ENCODE measurements at places on chromosomes 13 and 19.
A peak's percentile ranks its signal among the peaks of the same experiment; 100 is the strongest.

GRCh38 chr19:2325281-2326046 is 2.9 kb downstream of the LSM7 start:
- no peak for DNase-seq

DNA sequence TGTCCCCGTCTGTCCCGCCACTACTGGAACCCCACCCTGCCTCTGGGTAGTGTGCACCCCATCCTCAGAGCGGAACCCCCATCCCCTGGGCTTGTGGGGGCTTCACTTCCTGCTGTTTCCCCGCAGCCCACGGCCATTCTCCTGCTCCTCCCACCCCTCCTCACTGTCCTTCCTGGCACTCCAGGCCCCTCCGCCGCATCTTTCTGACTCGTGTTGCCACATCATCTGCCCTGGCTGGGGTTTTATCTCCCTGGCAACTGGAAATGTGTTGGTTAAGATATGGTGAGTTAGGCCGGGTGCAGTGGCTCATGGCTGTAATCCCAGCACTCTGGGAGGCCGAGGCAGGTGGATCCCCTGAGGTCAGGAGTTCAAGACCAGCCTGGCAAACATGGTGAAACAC is 37.3 kb downstream of the KDM4B start:
- DNase-seq: no peak

DNA sequence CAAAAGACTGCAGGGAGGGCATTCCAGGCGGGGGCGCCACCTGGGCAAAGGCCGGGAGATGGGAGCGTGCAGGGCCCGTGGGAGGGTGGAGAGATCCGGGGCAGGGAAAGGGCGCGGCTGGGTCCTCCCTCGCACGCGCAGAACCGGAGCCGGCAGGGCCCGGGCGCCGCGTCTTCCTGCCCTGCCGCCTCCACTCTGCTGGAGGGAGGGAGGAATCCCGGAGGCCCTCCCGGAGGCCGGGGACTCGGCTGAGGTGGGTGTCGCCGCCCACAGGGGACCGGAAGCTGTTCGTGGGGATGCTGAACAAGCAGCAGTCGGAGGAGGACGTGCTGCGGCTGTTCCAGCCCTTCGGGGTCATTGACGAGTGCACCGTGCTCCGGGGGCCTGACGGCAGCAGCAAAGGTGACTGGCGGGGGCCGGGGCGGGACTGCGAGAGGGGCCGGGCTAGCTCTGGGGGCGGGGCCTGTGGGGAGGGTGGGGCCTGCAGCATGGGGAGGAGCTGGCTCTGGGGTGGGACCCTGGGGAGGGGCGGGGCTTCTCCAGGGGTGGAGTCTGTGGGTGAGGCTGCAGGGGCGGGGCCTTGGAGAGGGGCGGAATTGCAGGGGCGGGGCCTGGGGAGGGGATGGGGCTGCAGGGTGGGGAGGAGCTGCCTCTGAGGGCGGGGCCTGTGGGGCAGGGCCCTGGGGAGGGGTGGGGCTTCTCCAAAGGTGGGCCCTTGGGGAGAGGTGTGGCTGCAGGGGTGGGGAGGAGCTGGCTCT is 51.3 kb downstream of the CELF5 start:
- peak; percentile 98 for DNase-seq

DNA sequence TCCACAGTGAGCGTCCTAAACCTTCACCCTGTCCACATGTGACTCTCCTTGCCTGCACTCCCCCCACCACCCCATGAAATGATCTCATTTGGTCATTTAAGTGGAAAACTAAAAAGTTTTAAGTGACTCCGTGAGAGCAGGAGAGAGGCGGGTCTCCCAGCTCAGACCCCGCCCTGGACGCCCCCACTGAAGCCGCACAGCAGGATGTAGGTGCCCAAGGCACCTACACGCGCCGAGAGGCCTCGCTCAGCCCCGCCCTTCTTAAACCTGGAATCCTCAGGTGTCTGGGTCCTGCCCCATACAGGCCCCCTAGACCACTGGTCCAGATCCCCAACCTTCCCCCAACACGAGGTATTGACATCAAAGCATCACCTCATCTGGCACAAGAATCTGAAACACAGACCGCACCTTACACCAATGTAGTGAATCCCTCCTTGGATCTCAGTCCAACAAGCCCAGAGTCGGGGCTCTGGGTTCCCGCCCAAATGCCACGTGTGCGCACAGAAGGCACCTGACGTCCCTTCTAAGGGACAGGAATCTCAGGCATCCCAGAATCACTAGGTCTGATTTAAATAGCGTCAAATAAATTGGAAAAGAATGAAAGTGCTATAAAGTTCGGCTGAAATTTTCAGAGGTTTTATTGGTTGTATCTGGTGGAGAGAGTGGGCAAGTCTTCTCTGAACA is 3.5 kb downstream of the IGFL1 start:
- DNase-seq: no peak

- no peak for DNase-seq
Observed at GRCh38 chr19:16398530-16399249, 73.1 kb downstream of the EPS15L1 start.

GRCh38 chr13:73106513-73107178 is 47.8 kb downstream of the KLF5 start:
- DNase-seq: no peak

DNA sequence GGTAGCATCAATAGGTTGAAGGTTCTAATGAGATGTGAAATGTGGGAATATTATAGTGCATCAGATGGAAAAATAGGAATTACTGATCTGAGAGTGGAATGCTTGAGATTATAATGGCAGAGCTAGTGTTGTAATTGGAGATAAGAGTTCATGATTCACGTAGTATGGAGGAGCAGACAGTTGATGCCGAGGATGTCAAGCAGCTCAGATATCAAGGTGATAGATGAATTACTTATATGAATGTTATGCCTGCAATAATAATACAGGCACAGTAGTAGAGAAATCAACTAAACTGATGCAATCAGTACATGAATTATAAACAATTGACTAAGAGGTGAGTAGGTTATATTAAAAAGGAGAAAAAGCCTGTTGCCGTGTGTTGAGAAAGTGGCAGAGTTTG is 793.2 kb upstream of the GPC6 start:
- DNase-seq: no peak

- DNase-seq: no peak
Observed at GRCh38 chr13:80945328-80945727, 604.4 kb upstream of the SPRY2 start.

DNA sequence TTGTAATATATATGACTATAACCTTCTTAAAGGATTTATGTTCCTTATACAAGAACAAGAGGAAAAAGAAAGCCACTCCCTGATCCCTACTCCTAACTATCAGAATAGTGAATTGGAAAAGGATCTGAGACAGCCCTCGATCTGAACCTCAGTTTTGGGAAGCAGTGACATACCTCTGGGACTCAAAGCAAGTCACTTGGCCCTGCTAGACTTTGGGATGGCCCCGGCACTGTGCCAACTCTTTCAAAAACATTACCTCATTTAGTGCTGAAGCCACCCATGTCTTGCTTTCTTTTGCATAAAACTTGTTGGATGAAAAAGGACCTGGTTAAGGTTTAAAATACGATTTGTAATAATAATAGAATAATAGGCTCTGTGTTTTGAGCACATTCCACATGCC is 447.3 kb downstream of the FGF9 start:
- no peak for DNase-seq

DNA sequence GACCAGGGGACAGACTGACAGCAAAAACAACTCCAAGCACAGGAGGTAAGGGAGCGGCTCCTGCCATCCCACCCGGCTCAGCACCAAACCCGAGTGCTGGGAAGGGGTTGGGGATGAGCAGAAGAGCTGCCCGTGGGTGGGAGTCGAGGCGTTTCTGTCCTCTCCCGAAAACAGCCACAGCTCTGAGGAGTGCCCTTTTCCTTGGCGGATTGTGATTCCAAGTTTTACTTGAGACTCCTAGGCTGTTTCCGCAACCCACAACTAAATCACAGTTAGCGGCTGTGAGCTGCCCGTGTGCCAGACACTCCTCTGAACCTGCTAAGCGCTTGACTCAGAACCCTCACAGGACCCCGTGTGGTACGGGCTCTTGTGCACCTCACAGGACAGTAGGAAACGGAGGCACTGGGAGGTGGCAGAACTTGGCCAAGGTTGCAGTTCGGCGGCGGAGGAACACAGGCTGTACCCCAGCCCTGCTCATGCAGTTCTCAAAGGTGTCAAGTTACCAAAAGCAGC is 21.4 kb downstream of the CFAP97D2 start:
- no peak for DNase-seq

DNA sequence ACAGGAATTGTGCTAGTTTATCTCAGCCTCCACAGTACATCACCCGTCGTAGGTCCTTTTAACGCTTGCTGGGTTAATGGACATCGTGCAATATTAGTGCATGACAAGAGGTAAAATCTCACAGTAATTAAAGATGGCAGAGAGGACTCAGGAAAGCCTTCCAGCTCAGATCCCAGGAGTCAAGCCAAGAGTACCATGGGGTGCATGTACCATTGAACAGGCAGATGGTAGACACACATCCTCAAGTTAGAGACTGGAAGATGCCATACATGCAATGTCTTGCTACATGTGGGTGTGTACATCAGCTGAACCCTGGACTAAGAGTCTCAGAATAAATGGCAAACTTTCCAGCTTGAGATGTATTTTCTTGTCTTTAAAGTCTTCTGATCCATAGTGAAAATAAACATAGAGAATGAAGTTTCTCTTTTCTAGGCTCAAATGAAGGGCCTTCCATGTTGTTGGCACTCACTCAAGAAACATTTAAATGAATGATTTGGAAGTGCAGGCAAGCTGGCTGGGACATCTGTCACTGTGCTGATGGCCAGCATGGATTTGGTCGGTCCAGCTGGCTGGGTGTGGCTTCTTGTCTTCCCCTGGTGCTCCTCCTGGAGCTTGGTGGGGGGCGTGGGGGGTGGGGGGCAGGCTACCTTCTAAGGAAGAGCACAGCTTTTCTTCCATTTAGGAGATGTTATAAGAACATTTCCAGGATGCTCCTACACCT is 290.9 kb upstream of the MAB21L1 start:
- no peak for DNase-seq

Data from GM03348 (cell line).